ENCODE measurements at places on chromosomes 7 and 10. TPM values are rescaled to one million over a fixed set of nuclear protein-coding genes. Genes with fewer than 3 reads are reported as not detected.
A peak's percentile ranks its signal among the peaks of the same experiment; 100 is the strongest.

GRCh38 chr10:62467527-62467926 lies 93.4 kb downstream of the ZNF365 start:
- DNase-seq: no peak

DNA sequence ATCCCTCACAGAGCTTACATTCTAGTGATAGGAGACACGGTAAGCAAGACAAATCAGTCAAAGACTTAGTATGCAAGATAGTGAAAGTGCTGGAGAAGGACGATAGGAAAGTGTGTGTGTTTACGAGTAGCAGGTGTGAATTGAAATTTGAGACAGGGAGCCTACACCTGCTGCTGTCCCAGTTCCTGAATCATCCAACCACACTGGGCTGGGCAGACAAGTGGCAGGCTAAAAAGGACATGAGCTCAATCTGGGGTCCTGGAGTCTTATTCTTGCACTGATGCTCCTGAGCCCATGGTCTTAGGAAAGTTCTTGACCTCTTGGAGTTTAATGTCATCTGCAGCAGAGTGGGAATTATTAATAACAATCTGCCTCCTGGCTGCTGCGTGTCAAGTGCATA lies 16.2 kb downstream of the RBP3 start:
- no peak for DNase-seq

GRCh38 chr7:52925332-52925731 lies 110.1 kb upstream of the POM121L12 start:
- DNase-seq: no peak

GRCh38 chr7:123979876-123980275 lies 53.0 kb downstream of the TMEM229A start:
- peak; percentile 54 for DNase-seq

Gene ASAH2
- total RNA-seq: 0.46 TPM

GRCh38 chr10:22002591-22003176 lies 846 bp downstream of the DNAJC1 start:
- peak; percentile 18 for DNase-seq

DNA sequence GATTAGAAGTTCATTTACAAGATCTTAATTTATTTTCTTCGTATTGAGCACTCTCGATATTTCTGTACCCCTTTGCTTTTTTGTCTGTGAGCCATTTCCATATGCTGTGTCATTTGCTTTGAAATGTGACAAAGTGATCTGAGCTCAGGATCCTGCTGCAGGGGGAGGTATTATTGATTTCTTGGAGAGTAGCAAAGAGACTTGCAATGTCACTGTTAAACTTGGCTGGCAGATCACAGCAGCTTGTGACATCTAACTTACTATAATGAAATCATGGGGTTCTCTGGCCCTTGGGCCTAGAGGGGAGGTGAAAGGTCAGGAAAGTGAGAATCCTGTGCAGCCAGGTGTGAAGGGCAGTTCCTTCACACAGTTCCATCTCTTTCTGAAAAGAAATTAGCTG lies 923.4 kb downstream of the REEP3 start:
- no peak for DNase-seq

Gene MDH2
- total RNA-seq: 97.0 TPM

GRCh38 chr7:15485998-15486397 lies 75.8 kb downstream of the AGMO start:
- DNase-seq: no peak

DNA sequence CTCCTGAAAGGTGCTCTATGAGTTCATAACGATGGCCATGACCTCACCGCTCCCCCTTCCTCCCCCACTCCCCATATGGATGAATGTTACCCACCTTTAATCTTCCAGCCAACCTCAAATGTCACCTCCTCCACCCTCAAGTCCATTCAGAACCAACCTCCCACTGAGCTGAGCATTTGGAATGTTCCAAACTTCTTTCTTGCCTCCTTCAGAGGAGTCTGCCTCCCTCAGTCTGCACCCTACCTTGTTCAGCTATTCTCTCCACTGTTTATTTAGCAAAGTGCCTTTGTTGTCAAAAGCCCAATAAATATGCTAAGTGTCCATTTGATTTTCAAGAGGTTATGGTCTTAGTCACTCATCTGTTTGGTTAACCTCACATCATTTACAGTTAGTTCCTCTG lies 22.9 kb upstream of the MTPAP start:
- DNase-seq: no peak

Gene ZNF33A
- 4.8 TPM for total RNA-seq

DNA sequence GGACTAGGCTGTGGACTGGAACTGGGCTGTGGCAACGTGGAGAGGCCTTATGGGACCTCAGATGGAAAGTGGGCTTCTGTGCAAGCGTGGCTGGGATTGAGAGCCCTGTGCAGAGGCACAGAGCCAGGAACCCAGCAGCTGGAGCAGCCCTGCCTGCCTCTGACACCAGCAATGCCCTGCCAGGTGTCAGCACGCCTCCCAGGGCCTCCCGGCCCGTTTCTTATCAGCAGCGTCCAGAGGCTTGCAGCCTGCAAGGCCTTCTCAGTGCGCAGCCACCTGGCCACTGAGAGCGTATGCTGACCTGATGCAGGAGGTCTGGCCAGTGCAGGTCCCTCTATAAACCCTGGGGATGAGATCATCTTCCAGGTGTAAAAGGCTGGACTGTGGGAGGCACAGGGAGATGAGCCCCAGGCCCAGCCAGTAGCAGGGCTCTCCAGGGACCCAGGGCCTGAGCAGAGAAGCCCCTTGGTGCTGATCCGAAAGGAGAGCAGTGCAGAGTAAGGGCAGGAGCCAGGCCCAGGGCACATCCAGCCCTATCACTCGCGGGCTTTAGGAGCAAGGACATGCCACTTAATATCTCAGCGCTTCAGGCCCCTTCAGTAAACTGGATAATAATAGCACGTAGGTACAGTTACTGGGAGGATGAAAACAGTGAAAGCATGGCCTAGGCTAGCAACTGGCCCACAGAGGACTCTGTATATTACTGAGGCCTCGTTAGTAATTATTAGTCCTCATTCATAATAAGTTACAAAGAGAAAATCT lies 38.8 kb upstream of the ANTXRL start:
- no peak for DNase-seq

GRCh38 chr10:28676326-28676967 lies 874 bp upstream of the BAMBI start:
- peak; percentile 10 for DNase-seq

DNA sequence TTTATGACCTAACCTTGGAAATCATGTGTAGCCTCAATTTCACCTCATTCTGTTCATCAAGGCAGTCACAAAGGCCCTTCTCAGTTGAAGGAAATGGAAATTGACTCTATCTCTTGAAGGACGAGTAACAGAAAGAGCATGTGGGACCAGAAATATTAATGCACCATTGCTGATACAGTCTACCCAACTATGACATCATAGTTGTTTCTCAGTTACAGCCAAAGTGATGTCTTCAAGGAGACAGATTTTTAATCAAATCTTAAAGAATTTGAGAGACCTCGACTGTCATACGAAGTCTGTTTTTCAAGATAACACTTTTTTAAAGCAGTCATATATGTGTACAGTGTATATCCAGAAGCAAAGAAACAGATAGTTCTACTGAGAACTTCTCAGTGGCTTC lies 335.7 kb upstream of the PHF14 start:
- DNase-seq: no peak

- DNase-seq: no peak
These were observed 132.7 kb upstream of the HABP2 start for GRCh38 chr10:113420057-113420732.

GRCh38 chr7:10973942-10974911 lies 555 bp downstream of the PHF14 start:
- peak; percentile 33 for DNase-seq

DNA sequence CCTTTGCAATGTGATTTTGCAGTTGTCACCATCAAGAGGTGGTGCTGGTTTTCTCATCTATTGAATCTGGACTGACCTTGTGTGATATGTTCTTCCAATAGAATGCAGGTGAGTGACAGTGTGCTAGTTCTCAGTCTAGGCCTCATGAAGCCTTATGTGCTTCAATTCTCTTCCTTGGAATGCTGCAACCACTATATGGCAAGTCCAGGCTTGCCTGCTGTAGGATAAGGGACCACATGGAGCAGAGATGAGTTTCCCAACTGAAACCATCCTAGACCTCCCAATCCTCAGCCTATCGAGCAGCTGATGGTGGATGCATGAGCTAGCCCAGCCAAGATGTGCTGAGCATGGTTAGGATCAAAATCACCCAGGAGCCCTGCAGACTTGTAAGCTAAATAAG lies 32.6 kb upstream of the ARHGAP21 start:
- no peak for DNase-seq

- no peak for DNase-seq
These were observed 23.2 kb downstream of the NKX2-3 start for GRCh38 chr10:99555825-99556523.

GRCh38 chr7:95693551-95694333 lies 78.6 kb upstream of the DYNC1I1 start:
- no peak for DNase-seq

DNA sequence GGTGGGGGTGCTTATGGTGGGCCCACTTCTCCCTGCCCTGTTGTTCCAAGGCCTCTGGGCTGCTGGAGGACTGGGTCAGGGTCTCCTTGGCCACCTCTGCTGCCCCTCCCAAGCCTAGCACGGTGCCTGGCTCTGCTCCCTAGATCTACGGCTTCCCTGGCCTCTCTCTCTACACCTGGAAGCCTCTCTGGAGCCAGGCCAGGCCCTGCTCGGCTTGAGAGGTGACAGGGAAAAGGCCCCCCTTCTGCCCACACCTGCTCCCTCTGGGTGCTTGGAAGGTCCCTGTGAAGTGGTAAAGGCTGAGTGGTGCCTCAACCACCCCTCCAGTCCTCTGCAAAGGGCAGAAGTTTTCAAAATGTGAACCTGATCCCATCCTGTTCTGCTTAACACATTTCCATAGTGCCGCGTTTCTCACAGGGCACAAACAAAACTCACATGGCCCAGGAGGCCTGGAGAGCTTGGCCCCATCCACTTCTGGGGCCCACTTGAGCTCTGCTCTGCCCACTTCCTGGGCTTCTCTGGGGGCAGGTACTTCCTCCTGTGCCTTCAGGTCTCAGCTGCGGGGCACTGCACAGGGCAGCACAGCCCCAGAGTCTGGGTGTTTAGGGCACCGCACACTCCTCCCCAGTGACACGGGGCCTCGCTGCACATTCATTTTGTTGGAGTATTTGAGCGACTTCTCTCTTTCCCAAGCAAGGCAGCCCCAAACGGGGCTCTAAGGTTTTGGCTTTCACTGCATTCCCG lies 169.9 kb downstream of the PIP4K2A start:
- DNase-seq: no peak

Gene STOX1
- 0.80 TPM for total RNA-seq

Gene CPA2
- 0.11 TPM for total RNA-seq

- DNase-seq: peak; percentile 58
These were observed 30.5 kb downstream of the ABCB1 start for GRCh38 chr7:87570178-87570577.

DNA sequence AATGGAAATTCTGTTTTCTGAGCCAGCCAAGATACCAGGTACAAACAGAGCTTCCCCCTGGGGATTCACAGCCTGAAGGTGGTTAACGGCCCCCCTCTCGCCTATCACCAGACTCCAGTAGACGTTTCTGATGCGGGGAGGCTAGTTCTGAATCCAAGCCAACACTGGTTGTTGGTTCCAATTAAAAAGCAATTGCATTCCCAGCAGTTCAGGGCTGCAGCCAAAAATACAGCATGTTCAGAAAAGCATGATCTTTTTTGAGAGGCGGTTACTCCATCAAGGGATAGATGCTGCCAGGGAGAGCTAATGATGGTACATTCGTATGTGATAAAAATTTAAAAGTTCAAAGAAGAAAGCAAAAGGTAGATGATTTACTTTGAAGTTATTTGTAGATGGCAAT lies 481.0 kb downstream of the GALNT17 start:
- no peak for DNase-seq

- no peak for DNase-seq
These were observed 64.9 kb downstream of the CELF2 start for GRCh38 chr10:11082526-11082925.

DNA sequence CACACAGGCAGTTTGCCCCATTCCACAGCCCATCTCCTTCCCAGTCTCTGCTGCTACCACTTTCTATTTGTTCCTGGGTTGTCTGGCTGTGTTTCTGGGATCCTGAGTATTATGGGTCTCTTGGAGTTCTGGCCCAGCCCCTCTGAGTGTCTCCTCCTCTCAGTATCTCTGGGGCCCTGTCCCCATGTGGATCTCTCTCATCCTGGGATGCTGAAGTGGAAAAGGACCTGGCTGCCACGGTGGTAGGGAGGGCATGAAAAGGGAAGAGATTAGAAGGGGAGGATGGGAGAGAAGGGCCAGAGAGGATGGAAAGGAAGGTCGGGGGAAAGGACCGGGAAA lies 54.5 kb upstream of the LBX1 start:
- no peak for DNase-seq

GRCh38 chr7:151549083-151549482 lies 29.4 kb upstream of the RHEB start:
- DNase-seq: no peak

- DNase-seq: no peak
These were observed 4.6 kb downstream of the BRI3 start for GRCh38 chr7:98286093-98286539.

DNA sequence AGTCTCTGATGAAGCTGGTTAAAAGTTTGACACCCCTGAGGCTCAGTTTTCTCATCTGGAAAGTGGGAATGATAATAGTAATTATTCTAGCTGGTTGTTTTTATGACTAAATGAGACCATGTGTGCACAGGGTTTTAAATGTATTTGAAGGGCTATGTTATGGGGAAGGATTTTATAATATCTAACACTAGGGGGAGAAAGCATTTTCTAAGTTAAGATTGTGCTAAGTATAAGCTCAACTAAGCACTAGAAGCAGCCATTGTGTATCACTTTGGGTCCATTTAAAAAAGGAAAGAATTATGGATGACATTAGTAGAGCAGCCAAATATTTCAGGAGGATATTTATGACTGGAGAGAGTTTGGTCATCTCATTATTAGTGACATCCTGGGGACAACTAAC lies 49.5 kb upstream of the CREB5 start:
- DNase-seq: no peak

- no peak for DNase-seq
These were observed 84.8 kb upstream of the AOAH start for GRCh38 chr7:36809086-36809485.

DNA sequence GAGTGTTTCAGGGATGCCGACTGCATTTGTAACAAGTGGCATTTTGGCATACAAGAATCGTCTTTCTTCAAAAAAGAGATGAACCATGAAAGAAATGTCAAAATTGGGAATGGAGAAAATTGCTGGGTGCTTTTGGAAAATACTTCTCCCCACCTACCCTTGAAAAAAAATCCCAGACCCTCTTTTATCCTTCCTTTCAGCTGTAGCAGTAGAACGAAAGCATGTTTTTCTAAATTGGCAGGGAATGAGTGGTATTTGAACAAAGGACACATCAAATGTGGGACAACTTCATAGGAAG lies 187.5 kb downstream of the NRP1 start:
- no peak for DNase-seq

Gene RTKN2
- 8.5 TPM for total RNA-seq

Gene UNCX
- not detected for total RNA-seq

Gene SEPTIN7
- 627 TPM for total RNA-seq

Gene SPACDR
- 1.6 TPM for total RNA-seq

Gene COL13A1
- 19.5 TPM for total RNA-seq

Gene RELN
- 2.4 TPM for total RNA-seq

DNA sequence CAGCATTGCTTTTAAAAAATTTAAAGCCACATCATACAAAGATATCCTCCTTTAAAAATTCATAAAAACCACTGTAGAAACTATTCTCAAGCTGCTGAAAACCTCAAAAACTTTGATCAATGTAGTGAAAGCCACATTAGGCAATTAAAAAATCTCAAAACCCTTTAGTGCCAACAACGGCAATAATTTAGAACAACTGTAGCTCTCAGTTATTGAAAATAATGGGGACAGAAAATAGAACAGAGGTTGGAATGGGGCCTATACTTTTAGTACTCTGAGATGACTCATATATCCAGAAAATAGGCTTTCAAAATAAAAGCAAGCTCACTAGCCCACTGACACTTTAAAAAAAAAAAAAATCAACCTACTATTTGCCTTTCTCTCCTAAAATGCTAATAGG lies 87.5 kb downstream of the GSAP start:
- no peak for DNase-seq

Measured in Daoy (cell line).